Stimulated activated CD4-positive, alpha-beta T cell treated with anti-CD3 and anti-CD28 coated beads, Interleukin-1b, Interleukin-23, amount 100 ng/mL, for 1 hour (primary cell): ENCODE measurements at places on chromosomes 1 and 21.

GRCh38 chr1:118144684-118145083 lies 40.3 kb downstream of the SPAG17 start:
- DNase-seq: no peak

DNA sequence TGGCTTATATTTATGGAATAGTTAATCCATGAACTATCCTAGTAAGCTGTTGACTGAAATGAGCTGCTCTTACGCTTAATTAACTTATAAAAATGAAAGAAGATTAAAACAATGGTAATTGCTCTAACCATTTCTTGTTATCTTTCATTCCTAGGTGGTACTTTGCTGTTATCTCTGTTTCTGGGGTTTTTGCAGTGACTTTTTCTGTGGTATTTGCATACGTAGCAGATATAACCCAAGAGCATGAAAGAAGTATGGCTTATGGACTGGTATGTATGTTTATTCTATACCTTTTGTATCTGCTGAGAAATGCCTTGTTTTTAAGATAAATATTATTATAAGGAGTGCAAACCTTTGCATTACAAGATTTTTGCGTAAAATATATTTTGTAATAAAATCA lies 71.0 kb downstream of the SASS6 start:
- DNase-seq: no peak

GRCh38 chr1:147700042-147701006 lies 30.0 kb upstream of the ACP6 start:
- peak; percentile 17 for DNase-seq

GRCh38 chr1:226661965-226662364 lies 77.1 kb downstream of the ITPKB start:
- no peak for DNase-seq

DNA sequence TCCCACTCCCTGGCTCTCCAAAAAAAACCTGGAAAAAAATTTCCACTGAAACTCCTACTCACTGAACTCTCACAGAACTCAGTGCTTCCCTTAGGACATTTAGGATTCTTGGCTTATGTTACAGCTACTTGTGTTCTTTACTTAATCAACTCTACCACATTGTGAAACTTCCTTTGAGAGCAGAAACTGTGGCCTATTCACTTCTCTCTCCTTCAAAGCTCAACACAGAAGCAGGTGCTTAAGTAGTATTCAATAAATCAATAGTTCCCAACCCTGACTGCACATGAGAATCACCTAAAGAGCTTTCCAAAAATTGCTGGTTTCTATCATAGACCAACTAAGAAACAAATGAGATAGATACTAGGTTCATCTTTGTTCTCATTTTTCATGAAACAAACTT lies 67.9 kb upstream of the DMRTA2 start:
- no peak for DNase-seq

GRCh38 chr1:14663773-14664172 lies 65.3 kb downstream of the KAZN start:
- no peak for DNase-seq

GRCh38 chr1:13830616-13831280 lies 130.8 kb downstream of the PRDM2 start:
- no peak for DNase-seq

- DNase-seq: no peak
Observed at GRCh38 chr1:232143315-232143886, 486.5 kb downstream of the SIPA1L2 start.

DNA sequence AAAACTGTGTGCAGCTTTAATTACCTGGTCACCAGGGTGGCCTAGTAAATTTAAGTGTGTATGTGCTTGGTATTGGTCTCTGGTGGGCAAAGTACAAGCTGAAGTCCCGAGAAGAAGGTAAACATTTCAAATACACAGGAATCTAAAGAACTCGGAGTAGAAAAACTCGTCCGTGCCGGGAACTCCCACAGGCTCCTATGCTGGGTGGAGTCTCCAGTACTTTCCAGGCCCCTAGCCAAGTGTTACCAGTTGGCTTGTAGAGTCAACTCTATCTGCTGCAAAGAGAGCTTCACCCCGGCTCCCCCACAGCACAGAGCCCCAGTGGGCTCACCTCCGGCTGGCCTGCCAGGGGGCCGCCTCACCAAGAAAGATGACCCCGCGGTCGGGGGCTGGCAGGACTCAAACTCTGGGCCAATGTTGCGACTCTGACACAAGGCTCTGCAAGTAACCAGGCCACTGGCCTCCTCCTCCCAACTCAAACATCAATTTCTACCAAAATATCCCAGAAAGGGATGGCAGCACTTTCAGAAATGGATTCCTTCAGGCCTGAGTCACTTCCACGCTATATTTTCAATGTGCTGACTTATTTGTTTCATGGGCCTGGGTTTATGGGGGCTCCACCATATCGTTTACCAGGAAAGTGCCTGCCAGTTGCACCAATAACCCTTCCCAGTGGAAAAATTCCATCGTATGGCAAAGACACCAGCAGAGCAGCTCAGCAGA lies 73.9 kb downstream of the SLC66A1 start:
- no peak for DNase-seq

- DNase-seq: no peak
Observed at GRCh38 chr1:224543453-224543852, 72.7 kb upstream of the CNIH3 start.

GRCh38 chr21:26708223-26708800 lies 135.2 kb upstream of the CYYR1 start:
- no peak for DNase-seq

DNA sequence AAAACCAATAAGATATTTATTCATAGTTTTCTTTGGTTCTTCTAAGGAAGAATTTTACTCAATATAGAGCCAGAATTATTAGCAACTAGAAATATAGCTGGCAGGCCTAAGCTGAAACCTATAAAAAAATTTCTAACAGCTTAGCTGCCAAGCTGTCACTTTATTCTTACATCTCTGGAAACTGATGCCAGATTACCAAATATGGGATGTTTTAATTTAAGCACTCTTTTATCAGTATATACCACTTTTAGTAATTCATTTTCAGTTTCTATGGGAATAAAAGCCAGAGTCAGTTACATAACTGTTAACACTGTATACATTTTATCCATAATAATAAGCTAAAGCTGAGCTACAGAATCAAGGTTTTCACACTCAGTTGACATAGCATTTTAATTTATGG lies 68.7 kb upstream of the MPC2 start:
- DNase-seq: no peak

DNA sequence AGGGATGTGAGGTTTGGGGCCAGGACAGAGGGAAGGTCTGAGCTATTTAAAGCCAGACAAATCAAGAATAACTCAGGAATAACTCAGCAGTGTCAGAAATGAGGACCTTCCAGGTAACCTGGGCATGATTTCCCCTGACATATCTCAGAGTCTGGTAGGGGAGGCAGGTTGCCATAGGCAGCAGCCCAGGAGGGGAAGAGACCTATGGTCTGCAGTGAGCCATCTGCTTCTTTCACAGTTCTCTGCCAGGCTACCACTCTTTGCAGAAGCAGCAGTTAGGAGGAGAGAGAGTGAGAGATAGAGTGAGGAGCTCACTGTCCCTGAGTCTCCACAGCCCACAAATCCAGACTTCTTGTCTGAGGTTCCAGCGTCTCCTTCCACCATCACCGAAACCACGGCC lies 6.3 kb upstream of the VSIG8 start:
- DNase-seq: no peak

DNA sequence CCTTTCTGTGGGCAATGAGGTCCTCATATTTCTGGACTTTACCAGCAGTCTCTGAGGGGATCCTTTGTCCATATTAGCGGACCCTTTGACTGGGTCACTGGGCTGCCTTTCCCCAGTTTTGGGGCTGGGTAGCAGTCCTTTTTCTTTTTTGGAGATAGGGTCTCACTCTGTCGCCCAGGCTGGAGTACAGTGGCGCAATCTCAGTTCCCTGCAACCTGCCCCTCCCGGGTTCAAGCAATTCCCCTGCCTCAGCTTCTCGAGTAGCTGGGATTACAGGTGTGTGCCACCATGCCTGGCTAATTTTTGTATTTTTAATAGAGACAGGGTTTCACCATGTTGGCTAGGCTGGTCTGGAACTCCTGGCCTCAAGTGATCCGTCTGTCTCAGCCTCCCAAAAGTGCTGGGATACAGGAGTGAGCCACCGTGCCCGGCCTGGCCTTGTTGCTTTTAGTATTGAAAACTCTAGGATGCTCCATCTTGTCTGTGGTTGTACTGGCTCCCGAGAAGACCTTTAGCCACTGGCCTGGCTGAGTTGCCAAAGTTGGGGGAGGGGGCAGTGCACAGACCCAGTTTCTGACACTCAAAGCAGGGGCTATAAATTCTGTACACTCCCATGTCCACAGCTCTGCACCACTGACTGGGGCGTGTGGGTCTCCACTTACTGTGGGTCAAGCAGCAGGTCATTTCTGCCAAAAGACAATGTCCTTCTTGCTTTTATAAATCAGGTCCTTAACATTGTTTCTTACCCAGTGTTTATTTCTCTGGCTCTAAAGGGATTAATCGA lies 33.1 kb downstream of the MAN1C1 start:
- no peak for DNase-seq

GRCh38 chr1:208329300-208329699 lies 85.1 kb upstream of the PLXNA2 start:
- DNase-seq: no peak

DNA sequence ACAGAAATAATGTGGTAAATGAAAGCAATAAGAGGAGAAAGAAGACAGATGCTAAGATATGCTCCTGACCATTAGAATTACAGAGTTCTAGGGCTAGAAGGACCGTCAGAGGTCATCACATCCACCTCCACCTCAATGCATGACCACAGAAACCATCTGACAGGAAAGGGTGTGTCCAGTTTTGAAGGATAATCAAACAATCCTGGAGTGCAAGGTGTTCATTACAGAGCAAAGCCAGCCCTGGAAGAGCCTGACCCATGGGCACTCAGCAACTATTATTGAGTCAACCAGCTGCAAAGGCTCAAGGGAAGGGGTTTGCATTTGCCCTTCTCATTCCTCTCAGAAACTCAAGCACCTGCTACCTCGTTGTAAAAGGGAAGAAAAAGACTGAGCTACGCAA lies 46.4 kb downstream of the TOR1AIP2 start:
- no peak for DNase-seq

GRCh38 chr1:234246638-234247116 lies 126.6 kb upstream of the COA6 start:
- DNase-seq: no peak

- no peak for DNase-seq
Observed at GRCh38 chr21:37513383-37513782, 146.8 kb downstream of the DYRK1A start.

- no peak for DNase-seq
Observed at GRCh38 chr1:17099616-17100340, 19.5 kb downstream of the PADI2 start.

DNA sequence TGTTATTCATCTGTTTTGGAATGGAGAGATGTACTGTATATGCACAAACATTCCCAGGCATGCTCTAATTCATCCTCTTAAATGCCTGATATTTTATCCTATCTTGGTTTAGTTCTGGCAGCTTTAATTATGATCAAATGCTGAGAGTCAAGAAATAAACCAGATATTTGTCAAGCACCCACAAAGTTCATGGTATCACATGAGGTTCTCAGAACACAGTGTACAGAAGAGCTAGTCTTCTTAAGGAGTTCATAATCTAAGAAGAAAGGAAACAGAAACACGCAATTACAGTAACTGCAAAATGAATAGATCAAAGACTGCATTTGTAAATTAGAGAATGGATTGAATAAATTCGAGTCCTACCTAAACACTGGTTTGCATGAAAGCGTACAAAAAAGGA lies 58.3 kb upstream of the KCNH1 start:
- DNase-seq: no peak

DNA sequence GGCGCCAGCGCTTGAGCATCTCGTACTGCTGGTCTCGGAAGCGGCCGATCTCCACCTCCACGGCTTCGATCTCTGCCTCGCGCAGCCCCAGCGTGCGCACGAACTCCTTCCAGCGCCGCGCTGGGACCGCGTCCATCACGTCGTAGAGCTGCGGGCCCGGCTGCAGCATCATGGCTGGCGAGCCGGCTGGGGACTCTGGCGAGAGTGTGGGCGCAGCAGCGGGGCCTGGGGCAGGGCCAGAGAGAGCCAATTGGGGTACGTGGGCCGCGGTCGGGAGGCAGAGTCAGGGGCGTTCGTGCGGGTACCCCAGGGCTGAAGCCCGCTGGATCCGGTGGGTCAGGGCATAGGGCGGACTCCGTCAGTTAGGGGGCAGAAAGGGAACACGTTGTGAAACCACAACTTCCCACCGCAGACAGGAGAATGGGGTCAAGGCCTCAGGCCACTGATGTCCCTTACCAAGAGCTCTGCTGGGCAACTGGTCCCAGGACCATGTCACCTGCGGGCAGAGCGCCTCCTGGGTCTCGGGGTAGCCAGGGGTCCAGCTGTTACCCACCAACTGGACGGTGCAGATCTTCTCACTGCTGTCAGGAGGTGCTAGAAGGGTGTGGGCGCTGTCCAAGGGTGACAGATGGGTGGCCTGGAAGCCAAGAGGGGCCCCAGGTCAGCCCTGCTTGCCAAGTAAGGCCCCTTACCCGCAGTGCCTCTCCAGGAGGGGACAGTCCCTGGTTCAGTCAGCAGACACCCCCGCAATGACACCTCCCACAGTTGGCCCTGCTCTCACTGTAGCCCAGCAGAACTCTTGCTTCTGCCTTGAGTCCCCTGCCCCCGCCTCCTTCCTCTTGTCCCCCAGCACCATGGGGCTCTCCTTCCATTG lies 4.2 kb downstream of the TNFRSF25 start:
- no peak for DNase-seq

- DNase-seq: no peak
Observed at GRCh38 chr1:206826394-206826793, 39.0 kb upstream of the IL20 start.

GRCh38 chr1:113199760-113200455 lies 126.9 kb downstream of the LRIG2 start:
- no peak for DNase-seq

- no peak for DNase-seq
Observed at GRCh38 chr1:203839081-203839480, 22.3 kb upstream of the SNRPE start.
